Thoracic aorta (tissue), 2 donors: ENCODE measurements at places on chromosomes 4 and X.

- no peaks in the 10 kb centered on the region for H3K4me1 ChIP-seq
- H3K4me3 ChIP-seq = no peak overlapping the region
- H3K27me3 ChIP-seq = no peaks in the 10 kb centered on the region
- no peak for DNase-seq
- H3K27ac ChIP-seq = no peak overlapping the region
Observed at GRCh38 chrX:69552512-69552911, 48.4 kb downstream of the NALF2 start.

DNA sequence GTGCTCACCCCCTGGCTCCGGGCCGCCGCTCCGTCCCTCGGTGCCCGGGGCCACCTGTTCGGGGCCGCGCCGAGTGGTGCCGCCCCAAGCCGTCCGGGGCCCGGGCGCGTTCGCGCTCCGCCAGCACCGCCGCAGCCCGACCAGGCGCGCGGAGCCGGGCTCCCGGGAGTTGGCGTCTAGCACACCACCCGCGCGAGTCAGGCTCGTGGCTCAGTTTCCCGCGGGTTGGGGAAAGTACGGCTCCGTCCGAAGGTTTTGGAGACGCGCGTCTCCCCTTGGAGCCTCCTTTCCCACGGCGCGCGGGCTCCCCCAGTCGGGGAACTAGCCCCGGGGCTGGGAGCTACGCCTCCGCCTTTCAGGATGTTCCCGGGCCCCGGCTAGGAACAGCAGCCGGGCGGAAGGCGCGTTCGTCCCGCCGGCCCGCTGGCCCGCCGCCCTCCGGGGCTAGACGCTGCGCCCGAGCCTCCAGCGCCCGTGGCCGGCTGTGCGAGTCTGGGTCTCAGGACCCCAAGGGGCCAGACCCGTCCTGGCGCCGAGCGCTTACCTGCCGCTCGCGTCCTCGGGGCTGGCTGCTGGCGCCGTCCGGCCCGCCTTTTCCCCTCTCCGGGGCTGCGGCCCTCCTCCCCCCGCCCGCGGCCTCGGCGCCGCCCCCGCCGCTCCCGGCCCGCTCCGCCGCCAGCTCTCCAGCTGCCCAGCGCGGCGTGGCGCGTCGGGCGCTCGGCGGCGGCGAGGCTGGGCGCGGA, at the start of gene ADGRG2:
ADGRG2 (minus strand) TSS at position 571 of the 743 bp plus-strand sequence. CDS start 53,634 bp downstream, outside the sequence.
- no peak for DNase-seq
- no peak within 1 kb of the TSS for H3K27ac ChIP-seq
- H3K36me3 ChIP-seq = no peaks in the 10 kb centered on the region
- H3K27me3 ChIP-seq = no peaks in the 10 kb centered on the region
- H3K4me3 ChIP-seq = peak within 1 kb of the TSS; percentile 68

DNA sequence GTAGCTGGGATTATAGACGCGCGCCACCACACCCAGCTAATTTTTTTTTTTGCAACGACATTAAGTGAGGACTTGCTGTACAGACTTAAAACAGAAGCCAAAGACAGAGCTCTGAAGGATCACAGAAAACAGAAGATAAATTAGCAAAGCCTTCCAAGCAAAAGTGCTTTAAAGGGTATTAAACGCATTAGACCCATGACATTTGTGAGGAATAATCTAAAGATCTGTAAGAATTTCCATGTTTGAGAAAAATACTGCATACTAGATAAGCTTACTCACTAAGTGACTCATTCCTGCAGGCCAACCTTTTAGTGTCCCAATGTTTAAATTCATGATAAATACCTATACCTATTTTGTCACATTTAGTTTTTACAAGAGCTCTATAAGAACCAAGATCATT, 27.4 kb downstream of the SMARCA1 start:
- no peaks in the 10 kb centered on the region for H3K36me3 ChIP-seq
- H3K4me3 ChIP-seq = no peak overlapping the region
- H3K27ac ChIP-seq = no peak overlapping the region
- DNase-seq = no peak
- H3K4me1 ChIP-seq = no peaks in the 10 kb centered on the region
- H3K27me3 ChIP-seq = no peaks in the 10 kb centered on the region

GRCh38 chrX:84339507-84340364, 151.7 kb upstream of the RPS6KA6 start:
- DNase-seq = no peak
- H3K4me3 ChIP-seq = no peak overlapping the region
- H3K27me3 ChIP-seq = no peaks in the 10 kb centered on the region
- H3K27ac ChIP-seq = no peak overlapping the region

GRCh38 chr4:138449938-138450337, 207.8 kb upstream of the SLC7A11 start:
- no peaks in the 10 kb centered on the region for H3K36me3 ChIP-seq
- H3K4me3 ChIP-seq = no peak overlapping the region
- H3K27ac ChIP-seq = no peak overlapping the region
- no peak for DNase-seq

DNA sequence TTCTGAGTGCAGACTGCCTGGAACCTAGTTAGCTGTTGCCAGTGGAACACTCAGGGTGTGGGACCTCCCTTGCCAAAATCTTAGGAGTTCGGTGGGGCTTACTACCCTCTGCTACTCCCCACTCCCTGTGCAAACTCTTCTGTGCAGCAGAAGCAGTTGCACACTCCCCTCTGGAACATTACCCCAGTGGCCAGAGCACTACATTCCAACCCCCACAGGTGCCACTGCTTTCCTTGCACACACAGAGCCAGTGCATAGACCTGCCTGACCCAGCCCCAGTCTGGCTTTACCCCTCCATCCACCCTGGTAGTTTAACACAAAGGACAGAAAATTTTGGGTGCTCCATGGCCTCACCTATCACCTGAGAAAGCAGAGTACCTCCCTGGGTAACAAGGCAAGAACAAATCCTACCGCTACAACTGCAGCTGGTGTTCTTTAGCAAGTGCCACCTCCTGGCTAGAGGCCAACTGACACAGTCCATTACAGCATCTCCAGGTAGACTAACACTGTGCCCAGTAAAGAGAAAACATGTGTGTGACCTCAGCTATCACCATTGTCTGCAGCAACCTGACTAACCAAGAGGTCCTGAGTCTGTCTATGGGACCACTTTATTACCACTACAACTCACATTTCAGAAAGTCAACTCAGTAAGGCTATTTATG, 11.5 kb upstream of the RASSF6 start:
- H3K4me3 ChIP-seq = no peak overlapping the region
- no peak overlapping the region for H3K27ac ChIP-seq
- no peaks in the 10 kb centered on the region for H3K4me1 ChIP-seq
- H3K27me3 ChIP-seq = no peaks in the 10 kb centered on the region

- H3K27me3 ChIP-seq = no peaks in the 10 kb centered on the region
- H3K4me3 ChIP-seq = no peak overlapping the region
- H3K4me1 ChIP-seq = no peaks in the 10 kb centered on the region
- H3K27ac ChIP-seq = no peak overlapping the region
- no peak for DNase-seq
Observed at GRCh38 chrX:38954520-38954919, 153.3 kb downstream of the MID1IP1 start.

DNA sequence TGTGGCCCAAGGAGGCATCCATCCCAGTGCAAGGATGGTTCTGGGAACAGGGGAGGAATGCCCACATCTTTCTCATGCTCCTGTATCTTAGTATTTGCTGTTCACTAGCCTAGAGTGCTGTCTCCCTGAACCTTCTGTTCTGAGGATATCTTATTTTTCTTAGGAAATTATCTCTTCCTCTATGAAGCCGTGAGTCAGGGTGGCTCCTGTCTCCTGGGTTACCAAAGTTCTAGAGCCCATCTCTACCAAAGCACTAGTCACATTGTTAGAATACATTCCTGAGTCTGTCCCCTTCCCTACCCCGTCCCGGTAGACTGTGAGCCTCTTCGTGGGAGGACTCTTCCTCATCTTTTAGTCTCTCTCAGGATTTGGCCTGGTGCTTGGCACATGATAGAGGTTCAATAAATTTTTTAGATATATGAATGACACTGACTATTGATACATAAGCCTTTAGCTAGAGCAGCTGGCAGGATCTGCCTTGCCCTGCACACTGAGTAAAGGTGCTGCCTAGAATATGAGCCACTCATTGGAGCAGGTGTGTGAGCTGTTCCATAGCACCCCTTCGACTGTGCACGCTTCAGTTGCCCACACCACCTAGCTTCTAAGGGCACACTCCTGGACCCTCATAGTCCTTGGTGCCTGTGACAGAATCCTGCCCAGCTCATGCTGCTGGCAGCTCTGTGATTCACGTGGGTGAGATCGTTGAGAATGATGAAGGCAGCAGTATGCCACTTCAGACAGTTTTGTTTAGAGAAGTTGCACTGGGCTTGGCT, 13.3 kb downstream of the CXCR3 start:
- peaks cover 21% of the 10 kb centered on the region for H3K36me3 ChIP-seq
- DNase-seq = no peak
- H3K27ac ChIP-seq = no peak overlapping the region
- no peaks in the 10 kb centered on the region for H3K4me1 ChIP-seq
- H3K4me3 ChIP-seq = no peak overlapping the region

- no peak overlapping the region for H3K4me3 ChIP-seq
- H3K4me1 ChIP-seq = peaks cover 4% of the 10 kb centered on the region
- H3K36me3 ChIP-seq = no peaks in the 10 kb centered on the region
- no peak for DNase-seq
Observed at GRCh38 chr4:141102367-141102766, 30.9 kb downstream of the RNF150 start.

DNA sequence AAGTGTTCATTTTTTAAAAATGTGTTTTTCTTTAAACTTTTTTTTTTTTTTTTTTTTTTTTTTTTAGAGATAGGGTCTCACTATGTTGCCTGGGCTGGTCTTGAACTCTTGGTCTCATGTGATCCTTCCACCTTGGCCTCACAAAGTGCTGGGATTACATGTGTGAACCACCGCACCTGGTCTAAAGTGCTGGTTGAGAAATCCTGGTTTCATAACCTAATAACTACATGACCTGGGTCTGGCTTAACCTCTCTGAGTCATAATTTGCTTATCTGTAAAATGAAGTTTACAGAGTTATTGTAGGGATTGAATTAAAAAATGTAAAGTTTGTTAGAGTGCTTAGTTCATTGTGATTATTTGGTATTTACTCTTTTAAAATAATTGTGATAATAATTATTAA, 5.2 kb downstream of the HSD17B13 start:
- no peaks in the 10 kb centered on the region for H3K36me3 ChIP-seq
- no peak overlapping the region for H3K27ac ChIP-seq
- H3K27me3 ChIP-seq = no peaks in the 10 kb centered on the region
- no peak overlapping the region for H3K4me3 ChIP-seq

GRCh38 chr4:140697709-140698560, 58.2 kb downstream of the TBC1D9 start:
- peaks cover 1% of the 10 kb centered on the region for H3K4me1 ChIP-seq
- H3K27ac ChIP-seq = no peak overlapping the region
- H3K36me3 ChIP-seq = no peaks in the 10 kb centered on the region
- DNase-seq = no peak
- no peak overlapping the region for H3K4me3 ChIP-seq

GRCh38 chr4:6769233-6769988, 13.1 kb upstream of the KIAA0232 start:
- no peak overlapping the region for H3K4me3 ChIP-seq
- DNase-seq = no peak
- H3K27ac ChIP-seq = no peak overlapping the region
- no peaks in the 10 kb centered on the region for H3K27me3 ChIP-seq
- peaks cover 54% of the 10 kb centered on the region for H3K4me1 ChIP-seq
- H3K36me3 ChIP-seq = no peaks in the 10 kb centered on the region

- no peaks in the 10 kb centered on the region for H3K4me1 ChIP-seq
- H3K36me3 ChIP-seq = no peaks in the 10 kb centered on the region
- no peaks in the 10 kb centered on the region for H3K27me3 ChIP-seq
- no peak overlapping the region for H3K4me3 ChIP-seq
- H3K27ac ChIP-seq = no peak overlapping the region
Observed at GRCh38 chr4:31169846-31170245, 449.7 kb downstream of the PCDH7 start.

- no peaks in the 10 kb centered on the region for H3K27me3 ChIP-seq
- no peak for DNase-seq
- H3K4me1 ChIP-seq = no peaks in the 10 kb centered on the region
- no peak overlapping the region for H3K4me3 ChIP-seq
Observed at GRCh38 chrX:153381684-153382532, 19.2 kb downstream of the PNMA6E start.

- H3K27ac ChIP-seq = no peak overlapping the region
- H3K27me3 ChIP-seq = no peaks in the 10 kb centered on the region
- no peak for DNase-seq
- H3K4me3 ChIP-seq = no peak overlapping the region
Observed at GRCh38 chrX:70025464-70025863, 24.3 kb downstream of the AWAT2 start.

DNA sequence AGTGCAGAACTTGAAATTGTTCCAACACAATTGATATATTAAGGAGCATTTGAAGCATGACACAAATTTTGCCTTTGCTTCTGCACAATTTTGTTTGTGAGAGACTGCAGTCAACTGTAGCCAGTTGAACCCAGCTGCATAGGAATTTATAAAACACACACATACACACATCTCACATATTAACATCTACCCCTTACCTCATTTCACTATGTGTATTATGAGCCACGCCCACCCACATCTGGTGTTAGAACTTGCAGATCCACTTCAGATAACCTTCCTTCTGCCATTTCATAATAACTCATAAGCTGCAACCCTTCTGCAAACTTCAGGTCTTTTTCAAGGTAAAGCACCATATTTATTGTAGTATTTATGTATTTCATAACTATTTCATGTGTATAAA, 188.1 kb upstream of the WDFY3 start:
- no peak for DNase-seq
- no peak overlapping the region for H3K27ac ChIP-seq
- H3K4me3 ChIP-seq = no peak overlapping the region
- no peaks in the 10 kb centered on the region for H3K4me1 ChIP-seq
- no peaks in the 10 kb centered on the region for H3K27me3 ChIP-seq
- H3K36me3 ChIP-seq = no peaks in the 10 kb centered on the region

DNA sequence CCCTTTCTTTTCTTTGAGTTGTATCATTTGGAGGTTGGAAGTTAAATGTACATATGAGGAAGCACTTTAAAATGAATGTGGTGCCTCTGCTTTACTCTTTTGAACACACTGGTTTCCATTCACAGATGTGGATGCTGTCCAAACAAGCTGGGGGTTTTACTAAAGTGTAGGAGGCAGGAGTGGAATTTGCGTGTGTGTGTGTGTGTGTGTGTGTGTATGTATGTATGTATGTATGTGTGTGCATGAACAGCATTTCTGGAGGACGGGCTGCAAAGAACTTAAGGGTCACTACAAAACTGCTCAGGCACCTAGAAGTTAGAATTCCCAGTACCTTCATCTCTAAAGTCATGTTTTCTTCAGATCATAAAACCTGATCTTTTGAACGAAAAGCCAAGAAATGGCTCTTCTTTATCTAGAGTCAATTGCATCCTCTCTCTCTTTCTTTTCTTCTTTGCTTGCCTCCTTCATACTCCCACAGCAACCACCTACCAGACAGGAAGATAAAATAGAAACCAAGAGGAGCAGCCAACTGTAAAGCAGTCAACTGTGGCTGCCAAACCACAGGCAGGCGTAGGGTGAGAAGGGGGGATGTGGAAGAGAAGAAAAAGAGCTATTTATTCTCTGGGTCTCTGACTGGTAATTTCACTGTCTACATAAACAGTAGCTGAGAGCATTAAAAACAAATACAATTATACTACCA, 177.0 kb upstream of the RASGEF1B start:
- H3K27me3 ChIP-seq = no peaks in the 10 kb centered on the region
- no peak overlapping the region for H3K4me3 ChIP-seq
- DNase-seq = no peak
- H3K4me1 ChIP-seq = peaks cover 5% of the 10 kb centered on the region
- no peaks in the 10 kb centered on the region for H3K36me3 ChIP-seq
